Stimulated activated CD8-positive, alpha-beta memory T cell treated with anti-CD3 and anti-CD28 coated beads, Interleukin-15, amount 100 ng/mL, for 4 hours (primary cell): ENCODE measurements at places on chromosomes 2 and 18.

GRCh38 chr2:96533292-96534073 is 3.1 kb upstream of the ARID5A start:
- DNase-seq: no peak

- DNase-seq: no peak
Observed at GRCh38 chr2:16665748-16666448, at the start of gene CYRIA. Gene CYRIA, minus strand, starts transcription at chr2:16665834. Its CDS starts 77,715 bp downstream, at chr2:16588119.

DNA sequence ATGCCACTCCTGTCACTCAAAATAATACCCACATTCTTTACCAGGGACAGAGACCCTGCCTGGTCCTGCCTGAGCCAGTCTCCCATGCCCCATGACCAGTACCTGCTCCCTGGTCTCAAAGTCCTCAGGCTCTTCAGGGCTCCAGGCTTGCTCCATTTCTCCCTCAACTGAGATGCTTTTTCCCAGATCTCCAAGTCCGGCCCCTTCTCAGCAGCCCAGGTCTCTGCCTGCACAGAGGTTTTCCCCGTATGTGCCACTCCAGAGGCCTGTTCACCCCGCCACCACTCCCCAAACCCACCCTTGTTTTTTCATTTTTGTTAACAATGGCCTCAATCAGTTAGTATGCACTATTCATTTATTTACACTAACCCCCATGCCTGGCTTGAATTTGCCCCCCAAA is 499.5 kb upstream of the MYT1L start:
- no peak for DNase-seq

- peak; percentile 17 for DNase-seq
Observed at GRCh38 chr2:54942373-54942772, 107.9 kb downstream of the RTN4 start.

DNA sequence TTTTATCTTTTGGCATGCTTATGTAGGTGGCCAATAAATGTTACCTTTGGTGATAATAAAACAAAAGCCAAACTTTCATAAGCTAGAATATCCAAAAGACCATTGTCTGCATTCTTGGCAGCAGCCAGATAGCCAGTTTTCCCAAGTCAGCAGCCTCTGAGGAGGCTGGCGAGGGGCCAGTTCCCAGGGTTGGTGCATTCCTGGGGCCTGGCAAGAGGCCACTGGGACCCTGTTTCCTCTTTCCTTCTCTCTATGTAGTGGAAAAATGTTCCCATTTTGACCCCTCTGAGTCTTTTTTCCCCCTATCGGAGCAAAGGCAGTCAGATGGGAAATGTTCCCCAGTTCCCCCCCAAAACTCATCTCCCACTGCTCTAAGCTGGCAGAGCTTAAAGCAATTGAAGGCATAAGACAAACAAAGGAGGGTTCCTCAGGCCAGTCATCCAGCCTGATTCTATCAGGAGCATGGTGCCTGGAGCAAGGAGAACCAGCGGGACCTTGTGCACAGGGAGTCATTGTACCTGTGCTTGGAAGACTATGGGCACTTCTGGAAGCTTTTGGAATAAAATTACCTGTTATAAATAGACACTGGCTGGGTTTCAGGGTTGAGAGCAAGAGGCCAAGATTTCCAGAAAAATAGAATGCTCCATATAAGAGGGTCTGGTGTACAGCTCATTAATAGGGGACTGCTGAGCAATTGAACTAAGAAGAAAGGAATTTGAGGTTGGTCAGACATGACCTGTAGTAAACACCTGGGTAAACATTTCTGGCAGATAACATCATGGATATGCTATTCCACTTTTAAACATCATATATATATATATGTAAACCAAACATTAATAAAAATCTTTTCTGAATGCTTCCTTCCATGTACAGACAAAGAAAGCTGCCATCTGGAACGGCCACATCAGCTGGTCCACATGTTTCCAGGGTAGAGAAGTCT is 63.4 kb downstream of the NCKAP5 start:
- no peak for DNase-seq

DNA sequence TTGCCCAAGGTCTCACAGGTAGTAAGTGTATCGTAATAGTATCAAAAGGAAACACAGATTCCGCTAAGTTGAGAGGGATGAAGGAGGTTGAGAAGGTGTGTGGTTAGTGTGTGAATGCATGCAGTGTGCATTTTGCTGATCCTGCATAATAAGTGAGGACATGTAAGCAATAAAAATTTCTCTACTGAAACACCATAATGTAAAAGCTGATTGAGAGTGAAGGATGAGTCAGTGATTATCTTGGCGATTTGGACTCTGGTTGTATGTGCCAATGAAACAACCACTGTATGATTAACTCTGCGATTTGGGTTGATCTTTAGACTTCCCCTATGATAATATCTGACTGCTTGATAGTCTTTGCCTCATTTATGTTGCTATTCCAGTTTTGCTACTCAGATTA is 16.7 kb upstream of the ADGRF3 start:
- DNase-seq: no peak

- DNase-seq: no peak
Observed at GRCh38 chr2:42522035-42522434, 28.3 kb upstream of the KCNG3 start.

DNA sequence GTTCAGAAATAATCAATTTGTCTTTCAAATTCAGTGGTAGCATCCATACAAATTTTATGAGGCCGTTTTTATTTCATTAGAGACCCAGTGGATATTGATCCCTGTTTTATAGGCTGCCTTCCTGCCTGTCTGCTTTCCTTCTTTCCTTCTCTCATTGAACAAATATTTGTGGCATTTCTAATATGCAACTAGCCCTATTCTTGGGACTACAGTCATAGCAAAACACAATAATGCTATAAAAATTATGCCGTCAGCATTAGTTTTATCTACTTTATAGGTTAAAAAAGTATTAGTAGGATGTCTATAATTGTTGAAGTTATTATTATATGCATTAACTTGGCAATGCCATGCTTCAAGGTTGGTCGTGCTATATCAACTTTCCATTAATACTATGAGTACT is 2037.8 kb upstream of the LRRTM1 start:
- no peak for DNase-seq

GRCh38 chr2:36878429-36878828 is 87.9 kb downstream of the STRN start:
- DNase-seq: no peak

DNA sequence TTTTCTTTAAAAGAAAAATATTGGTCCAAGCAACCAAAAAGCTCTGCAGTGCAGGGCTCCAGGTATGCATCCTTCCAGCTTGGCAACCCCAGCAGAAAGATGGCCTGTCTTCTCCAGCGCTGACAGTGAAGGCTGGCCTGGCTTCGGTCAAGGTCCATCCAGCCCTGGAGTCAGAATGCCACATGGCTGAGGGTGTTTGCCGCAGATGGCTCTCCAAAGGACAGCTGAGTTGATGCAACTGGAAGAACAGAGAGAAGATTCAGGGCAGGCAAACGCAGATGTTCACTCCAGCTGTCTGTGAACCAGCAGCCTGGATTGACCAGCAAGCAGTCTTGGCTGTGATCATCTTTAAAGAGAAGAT is 51.4 kb downstream of the MARCO start:
- DNase-seq: no peak

DNA sequence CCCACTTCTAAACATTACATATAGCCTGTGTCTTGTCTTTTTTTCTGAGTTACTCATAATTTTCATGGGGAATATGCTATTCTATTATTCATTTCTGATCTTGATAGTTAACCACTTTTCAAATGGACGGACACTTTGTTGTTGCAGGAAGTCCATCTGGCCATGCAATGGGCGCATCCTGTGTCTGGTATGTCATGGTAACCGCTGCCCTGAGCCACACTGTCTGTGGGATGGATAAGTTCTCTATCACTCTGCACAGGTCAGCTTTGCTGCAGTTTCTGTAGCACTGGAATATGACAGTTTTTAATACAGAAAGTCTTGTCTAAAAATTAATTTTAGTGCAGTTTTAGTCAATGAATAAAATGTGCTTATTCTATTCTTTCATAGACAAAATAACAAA is 3.3 kb downstream of the G6PC2 start:
- DNase-seq: no peak

DNA sequence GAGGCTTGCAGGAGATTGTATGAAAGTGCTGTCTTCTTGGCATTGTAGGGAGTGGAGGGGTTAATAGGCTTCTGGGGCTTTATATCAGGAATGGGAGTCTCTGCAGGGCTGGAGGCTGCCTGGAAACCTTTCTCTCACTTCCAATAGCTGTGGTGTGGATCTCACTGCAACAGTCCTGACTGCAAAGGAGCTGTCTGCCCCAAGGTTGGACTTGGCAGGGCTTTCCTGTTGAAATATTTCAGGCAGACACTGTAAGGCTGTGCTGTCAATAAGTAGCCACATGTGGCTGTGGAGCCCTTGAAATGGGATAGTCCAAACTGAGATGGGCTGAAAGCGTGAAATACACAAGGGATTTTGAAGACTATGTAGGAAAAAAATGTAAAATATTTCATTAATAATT is 399.1 kb upstream of the SPRED2 start:
- DNase-seq: no peak

GRCh38 chr18:48676756-48677368 is 138.0 kb downstream of the CTIF start:
- DNase-seq: peak; percentile 14

DNA sequence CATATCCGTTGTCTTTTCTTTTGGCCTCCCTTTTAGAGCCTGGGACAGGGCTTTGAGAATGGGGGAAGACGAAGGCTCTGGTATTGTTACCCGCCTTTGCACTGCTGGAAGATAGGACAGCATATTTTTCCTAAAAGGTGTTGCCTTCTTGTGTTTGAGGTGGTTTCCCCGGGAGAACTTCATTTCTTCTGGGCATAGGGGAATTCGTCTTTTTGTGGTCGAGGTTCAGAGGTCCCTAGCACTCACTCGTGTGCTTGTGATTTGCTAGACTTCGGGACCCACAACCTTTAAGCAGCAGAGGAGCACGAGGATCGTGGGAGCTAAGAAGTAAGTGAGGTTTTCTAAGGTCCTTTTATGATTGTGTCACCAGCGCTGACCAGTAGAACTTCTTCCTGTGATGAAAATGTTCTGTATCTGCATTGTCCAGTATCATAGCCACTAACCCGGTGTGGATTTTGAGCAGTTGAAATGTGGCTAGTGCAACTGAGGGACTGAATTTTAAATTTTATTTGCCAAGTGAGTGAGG is 611 bp downstream of the ZNF512 start:
- DNase-seq: no peak

DNA sequence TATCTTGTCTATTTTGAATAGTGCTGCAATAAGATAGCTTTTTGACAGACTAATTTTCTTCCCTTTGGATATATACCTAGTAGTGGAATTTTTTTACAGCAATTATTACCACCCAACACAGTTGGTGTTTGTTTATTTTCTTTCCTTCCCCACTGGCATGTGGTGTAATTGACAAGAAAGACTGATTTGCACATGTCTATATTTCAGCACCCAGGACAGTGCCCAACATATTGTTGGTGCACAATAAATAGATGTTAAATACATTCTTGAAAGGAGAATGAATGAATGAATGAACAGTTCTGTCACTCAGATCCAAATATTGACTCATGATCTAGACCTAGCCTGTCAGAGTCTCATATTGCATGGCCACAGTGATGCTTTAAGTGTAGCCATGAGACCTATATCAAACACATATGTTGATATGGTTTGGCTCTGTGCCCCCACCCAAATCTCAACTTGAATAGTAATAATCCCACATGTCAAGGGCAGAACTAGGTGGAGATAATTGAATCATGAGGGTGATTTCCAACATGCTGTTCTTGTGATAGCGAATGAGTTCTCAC is 538.2 kb downstream of the NYAP2 start:
- no peak for DNase-seq

DNA sequence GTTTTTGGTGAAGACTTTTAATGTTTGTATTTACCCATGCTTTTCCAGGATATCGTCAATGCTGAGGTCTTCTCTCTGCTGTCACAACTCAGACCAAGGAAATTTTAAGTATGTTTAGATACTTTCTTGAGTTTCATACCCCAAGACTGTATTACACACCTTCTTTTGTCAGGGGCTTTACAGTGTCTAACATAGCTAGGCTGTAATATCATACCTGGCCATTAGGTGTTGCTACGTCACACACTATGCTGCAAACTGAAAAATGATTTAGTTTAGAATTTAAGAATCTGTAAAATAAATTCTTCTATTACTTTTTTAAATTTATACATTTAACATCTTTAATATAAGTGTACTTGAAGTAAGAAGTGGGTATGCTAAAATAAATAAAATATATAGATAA is 358.4 kb upstream of the NRP2 start:
- DNase-seq: no peak

DNA sequence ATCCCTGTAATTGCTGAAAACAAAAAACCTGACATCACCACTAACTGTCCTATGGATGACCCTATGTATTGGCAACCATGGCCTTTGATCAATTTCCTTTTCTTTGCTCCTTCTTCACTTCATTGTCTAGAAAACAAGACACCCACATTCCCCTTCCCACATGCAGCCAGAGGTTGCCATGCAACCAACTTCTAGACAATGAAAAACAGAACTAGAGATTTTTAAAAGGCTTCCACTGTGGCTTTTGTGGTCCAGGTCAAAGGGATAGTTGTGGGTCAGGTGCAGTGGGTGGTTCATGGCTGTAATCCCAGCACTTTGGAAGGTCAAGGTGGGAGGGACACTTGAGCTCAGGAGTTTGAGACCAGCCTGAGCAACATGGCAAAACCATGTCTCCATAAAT is 139.3 kb upstream of the DOK6 start:
- no peak for DNase-seq
